ENCODE measurements at places on chromosomes 1 and 21. TPM values are rescaled to one million over a fixed set of nuclear protein-coding genes. Genes with fewer than 3 reads are reported as not detected.

DNA sequence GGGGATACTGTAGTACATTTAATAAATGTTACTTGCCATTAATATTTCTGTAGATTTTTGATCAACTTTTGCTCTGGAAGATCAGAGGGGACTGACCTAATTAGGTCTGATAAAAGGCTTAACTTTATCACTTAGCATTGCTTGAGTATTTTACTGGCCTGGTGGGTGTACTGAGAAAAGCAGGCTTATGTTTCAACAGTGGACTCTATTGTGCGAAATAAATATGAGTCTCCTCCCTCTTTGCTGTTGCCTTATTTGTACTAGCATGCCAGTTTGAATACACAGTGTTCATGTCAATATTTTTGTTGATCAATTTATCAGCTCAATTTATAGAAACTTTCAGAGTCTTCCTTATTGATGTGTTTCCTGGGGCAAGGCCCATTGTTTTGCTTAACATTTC, 49.1 kb downstream of the EBNA1BP2 start:
- no peak for DNase-seq

DNA sequence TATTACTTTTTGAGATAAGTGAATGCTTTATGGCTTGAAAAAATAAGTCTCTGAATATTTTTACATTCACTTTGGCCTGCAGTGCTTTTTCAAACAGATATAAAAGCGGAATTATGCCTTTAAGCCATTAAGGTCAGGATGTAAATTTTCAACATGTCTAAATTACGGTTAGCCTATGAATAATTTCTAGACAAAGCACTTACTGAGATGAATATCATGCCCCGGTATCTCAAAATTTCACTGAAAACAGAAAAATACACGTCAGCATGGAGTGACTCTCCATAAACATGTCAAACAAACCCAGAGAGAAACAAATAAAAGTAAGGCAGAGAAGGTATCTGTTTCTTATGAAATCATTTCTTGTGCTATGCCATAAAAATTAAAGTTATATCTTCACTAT, 853.9 kb downstream of the KCNT2 start:
- DNase-seq = no peak

- DNase-seq = no peak
These were observed 59.3 kb upstream of the PPP2R5A start for GRCh38 chr1:212225871-212226302.

The VPS45 gene
- total RNA-seq = 42.1 TPM

DNA sequence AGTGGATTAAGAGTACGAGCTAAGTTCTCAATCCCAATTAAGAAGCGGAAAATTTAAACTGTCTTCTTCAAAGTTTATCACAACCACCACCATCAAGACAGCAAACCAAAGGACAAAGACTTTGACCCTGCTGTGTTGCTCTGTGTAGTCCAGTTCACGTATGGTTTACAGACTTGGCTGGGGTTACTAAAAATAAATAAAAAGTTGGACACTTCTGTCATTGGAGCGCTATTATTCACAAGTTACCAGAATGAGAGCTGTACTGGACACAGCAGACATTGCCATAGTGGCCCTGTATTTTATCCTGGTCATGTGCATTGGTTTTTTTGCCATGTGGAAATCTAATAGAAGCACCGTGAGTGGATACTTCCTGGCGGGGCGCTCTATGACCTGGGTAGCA, 21.6 kb downstream of the MRPS6 start:
- DNase-seq = no peak

DNA sequence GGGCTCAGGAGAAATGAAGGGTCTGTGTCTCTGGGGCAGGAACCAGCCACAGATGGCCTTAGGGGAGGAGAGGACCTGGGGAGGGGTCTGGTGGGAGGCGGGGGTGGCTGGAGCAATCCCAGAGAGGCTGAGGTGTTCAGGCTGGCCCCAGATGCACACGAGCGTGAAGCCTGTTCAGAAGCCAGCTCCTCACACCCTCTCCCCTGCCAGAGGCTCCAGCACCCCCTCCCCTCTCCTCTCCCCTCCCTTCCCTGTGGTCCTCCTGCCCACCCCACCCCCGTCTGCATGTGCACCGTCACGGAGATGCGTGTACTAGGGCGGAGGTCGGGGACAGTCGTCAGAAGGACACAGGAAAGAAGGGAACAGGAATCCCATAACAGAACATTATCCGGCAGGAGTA, 115.0 kb upstream of the COL6A1 start:
- peak; percentile 30 for DNase-seq

The RNU1-2 gene
- total RNA-seq = 18,986 TPM

DNA sequence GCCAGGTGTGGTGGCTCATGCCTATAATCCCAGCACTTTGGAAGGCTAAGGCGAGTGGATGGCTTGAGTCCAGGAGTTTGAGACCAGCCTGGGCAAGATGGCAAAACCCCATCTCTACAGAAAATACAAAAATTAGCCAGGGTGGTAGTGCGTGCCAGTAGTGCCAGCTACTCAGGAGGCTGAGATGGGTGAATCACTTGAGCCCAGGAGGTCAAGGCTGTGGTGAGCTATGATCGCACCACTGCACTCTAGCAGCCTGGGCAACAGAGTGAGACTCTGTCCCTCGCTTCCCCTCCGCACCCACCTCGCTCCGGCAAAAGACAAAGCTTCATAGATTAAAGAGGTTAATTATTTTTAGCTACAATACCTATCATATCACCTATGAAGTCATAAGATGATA, 100.0 kb downstream of the HHAT start:
- DNase-seq = no peak

The OR2M3 gene
- total RNA-seq = not detected

- DNase-seq = peak; percentile 7
These were observed 138.4 kb upstream of the IPO9 start for GRCh38 chr1:201690528-201690927.

DNA sequence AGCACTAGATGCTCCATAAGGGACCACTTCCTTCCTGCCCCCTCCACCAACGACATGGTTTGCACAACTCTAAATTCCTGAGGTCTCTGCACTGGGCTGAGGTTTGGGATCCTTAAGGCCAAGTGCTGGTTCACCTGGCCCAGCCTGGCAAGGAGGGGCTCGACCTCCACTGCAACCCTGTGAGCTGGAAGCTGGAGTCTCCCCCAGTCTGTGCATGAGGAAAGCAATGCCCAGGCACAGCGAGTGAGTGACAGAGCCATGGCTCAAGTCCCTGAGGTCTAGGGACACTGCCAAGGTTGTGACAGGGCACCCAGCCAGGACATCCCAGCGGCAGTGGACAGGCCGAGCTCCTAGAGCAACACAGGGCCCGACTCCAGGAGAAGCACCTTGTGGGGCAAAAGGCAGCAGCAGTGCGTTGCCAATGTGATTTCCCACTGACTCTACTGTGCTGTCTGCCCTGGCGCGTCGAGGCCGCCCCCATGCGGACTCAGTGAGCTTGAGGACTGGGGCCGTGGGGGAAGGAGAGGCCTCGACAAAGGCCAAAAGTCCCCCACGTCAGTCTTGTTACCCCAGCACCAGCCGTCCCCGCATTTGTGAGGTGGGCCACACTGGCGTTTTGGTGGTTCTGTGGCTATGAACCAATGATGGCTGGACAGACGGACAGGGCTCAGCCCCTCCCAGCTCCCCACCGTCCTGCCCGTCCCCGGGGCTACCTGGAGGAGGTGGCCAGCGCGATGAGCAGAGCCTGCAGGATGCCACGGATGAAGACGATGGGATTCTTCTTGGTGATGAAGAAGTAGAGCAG, 30.0 kb downstream of the PODN start:
- no peak for DNase-seq

- DNase-seq = peak; percentile 58
These were observed 419.5 kb upstream of the DEPDC1 start for GRCh38 chr1:68916221-68916902.

- no peak for DNase-seq
These were observed 265.2 kb upstream of the TMEM51 start for GRCh38 chr1:14888374-14888773.

The BCAN gene
- 0.60 TPM for total RNA-seq

The S100A9 gene
- 158 TPM for total RNA-seq

DNA sequence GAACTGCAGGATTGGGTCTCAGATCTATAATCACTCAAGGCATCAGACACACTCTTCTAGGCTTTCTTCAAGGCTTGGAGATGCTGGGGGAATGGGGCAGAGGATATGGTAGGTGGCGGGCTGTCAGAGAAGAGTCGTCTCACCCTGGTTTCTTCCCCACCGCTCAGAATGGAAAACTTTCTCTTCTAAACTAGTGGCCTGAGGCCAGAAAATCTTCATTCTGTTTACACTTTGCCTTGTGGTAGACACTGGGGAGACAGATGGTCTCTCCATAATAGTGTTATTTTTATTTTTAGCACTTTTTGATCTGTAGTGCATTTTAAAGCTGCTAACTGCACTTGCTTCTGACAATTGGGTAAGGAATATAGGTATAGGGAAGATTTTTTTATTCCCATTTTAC, 2.6 kb downstream of the PRELP start:
- no peak for DNase-seq

The H6PD gene
- total RNA-seq = 59.6 TPM

- DNase-seq = no peak
These were observed 39.3 kb downstream of the CD160 start for GRCh38 chr1:145758575-145758974.
